GF-D8 (cell line): ENCODE measurements at places on chromosomes 2 and 18.

GRCh38 chr2:189522435-189523151 lies 58.0 kb downstream of the SLC40A1 start:
- no peak for DNase-seq

DNA sequence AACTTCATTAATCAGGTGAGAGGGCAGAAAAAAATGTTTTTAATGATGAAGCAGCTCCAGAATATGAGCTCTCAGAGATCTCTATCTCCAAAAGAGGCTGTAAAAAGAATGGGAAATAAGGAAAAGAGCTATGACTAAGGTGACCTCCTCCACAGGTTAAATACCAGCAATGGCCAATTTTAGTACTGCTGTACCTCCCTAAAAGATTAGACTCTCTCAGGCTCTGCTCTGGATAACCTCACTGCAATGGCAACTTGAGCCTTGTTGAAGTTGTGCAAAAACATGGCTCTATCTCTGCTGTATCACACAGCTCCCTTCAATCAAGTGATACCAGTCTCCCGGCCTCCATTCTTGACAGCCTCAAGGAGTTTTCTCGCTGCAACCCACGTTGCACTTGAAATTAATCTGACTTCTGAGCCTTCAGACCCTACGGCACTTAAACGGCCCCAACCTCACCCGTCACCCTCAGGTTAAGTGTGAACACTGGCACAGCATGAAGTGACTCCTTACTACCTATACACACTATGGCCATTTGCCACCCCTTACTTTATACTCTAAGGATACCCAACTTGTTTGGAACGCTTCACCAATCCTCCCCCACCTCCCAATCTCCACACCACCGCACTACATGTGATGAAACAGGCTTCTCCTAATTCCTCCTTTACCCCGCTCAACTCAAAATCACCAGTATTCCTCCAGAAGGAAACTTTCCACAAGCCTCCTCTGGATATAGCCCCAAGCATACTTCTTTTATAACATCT lies 36.3 kb downstream of the SMAD2 start:
- DNase-seq: no peak

GRCh38 chr2:131567891-131568290 lies 40.2 kb downstream of the CCDC74A start:
- DNase-seq: no peak

- no peak for DNase-seq
These were observed 95.6 kb downstream of the NDUFA10 start for GRCh38 chr2:239929504-239929903.

GRCh38 chr18:65725251-65726050 lies 25.4 kb upstream of the CDH7 start:
- no peak for DNase-seq

GRCh38 chr2:29417630-29418029 lies 302.4 kb downstream of the CLIP4 start:
- no peak for DNase-seq

- no peak for DNase-seq
These were observed 61.4 kb upstream of the ASAP2 start for GRCh38 chr2:9145109-9145751.

- DNase-seq: no peak
These were observed 73.3 kb upstream of the FSIP2 start for GRCh38 chr2:185665251-185665814.

GRCh38 chr2:14560716-14561115 lies 71.8 kb upstream of the LRATD1 start:
- no peak for DNase-seq

GRCh38 chr18:9530226-9531009 lies 55.1 kb downstream of the RALBP1 start:
- peak; percentile 89 for DNase-seq

- peak; percentile 47 for DNase-seq
These were observed 128.7 kb downstream of the LYPD6B start for GRCh38 chr2:149167001-149167780.

DNA sequence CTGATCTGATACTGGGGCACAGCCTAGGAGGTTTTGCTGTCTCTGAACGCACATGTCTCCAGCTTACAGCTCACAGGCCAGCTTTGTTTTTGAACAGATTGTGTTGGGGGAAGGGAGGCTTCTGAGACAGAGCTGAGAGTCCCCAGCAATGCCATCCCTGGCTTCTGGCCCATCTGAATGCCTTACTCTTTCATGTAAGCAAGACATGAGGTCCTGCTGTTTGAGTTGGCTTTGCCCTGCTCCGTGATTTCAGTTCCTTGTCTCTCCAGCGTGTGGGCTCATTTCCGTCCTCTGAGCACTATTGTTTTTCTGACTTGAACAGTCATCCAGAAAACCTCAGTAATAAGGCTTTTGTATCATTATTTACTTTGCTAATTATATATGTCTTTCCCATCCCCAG lies 194.9 kb upstream of the TNP1 start:
- no peak for DNase-seq

DNA sequence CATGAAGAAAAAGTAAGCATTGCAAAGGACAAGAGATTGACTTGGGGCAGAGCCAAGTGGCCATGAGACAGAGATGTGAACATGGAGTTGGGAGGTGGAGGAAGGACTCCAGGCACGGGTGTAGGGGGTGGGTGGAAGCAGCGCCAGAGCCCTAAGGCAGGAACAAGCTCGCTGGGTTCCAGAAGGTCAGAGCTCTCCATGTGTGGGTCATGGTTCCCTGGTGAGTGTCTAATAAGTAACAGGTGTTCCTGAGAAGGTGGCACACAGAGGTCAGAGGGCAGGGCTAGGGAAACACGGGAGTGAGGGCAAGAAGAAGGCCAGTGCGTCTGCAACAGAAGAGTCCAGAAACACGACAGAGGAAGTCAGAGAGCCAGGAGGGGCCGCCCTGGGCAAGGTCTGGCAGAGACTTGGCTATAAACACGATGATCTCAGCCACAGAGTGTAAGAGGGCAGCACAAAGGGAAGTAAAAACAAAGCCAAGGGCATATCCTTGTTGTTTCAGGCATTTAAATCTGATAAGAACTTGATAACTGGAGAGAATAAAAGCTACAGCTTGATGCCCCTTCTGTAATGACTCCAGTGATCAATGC lies 260.8 kb downstream of the TGIF1 start:
- DNase-seq: no peak

DNA sequence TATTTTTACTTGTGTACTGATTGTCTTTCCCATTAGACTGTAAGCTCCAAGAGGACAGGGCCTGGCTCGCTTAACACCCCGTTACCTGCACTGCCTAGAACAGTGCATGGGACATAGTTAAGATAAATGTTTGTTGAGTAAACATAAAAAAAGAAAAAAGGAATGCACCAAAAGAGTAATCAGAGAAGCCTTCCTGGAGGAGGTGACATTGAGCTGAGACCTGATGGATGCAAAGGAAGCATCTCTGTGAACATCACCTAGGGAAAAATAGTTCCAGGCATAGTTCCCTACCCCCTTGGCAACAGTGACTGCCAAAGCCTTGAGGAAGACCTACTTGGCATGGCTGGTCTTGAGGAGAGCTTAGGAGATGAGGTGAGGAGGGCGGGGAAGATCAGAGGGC lies 924 bp upstream of the TFCP2L1 start:
- no peak for DNase-seq

- DNase-seq: no peak
These were observed 96.9 kb downstream of the ACTR3 start for GRCh38 chr2:113986762-113987290.

GRCh38 chr2:240790370-240791220 lies 29.4 kb downstream of the KIF1A start:
- DNase-seq: no peak

GRCh38 chr2:222671259-222672067 lies at the start of gene MOGAT1:
MOGAT1 (plus strand) TSS chr2:222671658; CDS start chr2:222671786, 128 bp downstream.
- DNase-seq: no peak

GRCh38 chr2:160583146-160583535 lies 89.5 kb upstream of the RBMS1 start:
- DNase-seq: no peak

- no peak for DNase-seq
These were observed 45.2 kb downstream of the FAM117B start for GRCh38 chr2:202679980-202680379.

GRCh38 chr2:15560140-15560987 lies 770 bp downstream of the NBAS start:
- peak; percentile 19 for DNase-seq

GRCh38 chr2:163252199-163252598 lies 413.6 kb upstream of the KCNH7 start:
- DNase-seq: no peak

GRCh38 chr2:168667156-168667555 lies 135.3 kb upstream of the NOSTRIN start:
- DNase-seq: peak; percentile 35
